ENCODE measurements at places on chromosomes 13 and 19. TPM values are rescaled to one million over a fixed set of nuclear protein-coding genes. Genes with fewer than 3 reads are reported as not detected.

GRCh38 chr19:6499052-6499790, 2.9 kb downstream of the TUBB4A start:
- no peak for DNase-seq

GRCh38 chr19:17577457-17578097, 22.1 kb downstream of the COLGALT1 start:
- peak; percentile 55 for DNase-seq

DNA sequence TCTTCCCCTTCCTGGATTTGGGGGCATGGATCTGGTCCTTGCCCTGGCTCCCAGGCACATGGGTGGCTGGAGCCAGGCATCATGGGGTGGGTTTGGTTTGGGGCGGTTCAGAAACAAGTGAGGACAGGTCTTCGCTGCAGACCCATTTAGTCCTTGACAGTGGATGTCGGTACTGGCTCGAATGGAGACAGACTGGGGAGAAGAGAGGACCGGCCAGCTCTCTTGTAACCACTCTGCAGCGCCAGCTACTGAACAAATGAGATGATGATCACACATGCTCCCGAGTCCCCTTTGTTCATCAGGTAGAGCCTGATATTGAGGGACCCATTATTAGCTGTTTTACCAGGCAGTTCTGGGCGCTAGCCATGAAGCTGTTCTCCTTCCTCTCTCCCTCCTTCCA, 64.5 kb downstream of the CHST8 start:
- DNase-seq = no peak

DNA sequence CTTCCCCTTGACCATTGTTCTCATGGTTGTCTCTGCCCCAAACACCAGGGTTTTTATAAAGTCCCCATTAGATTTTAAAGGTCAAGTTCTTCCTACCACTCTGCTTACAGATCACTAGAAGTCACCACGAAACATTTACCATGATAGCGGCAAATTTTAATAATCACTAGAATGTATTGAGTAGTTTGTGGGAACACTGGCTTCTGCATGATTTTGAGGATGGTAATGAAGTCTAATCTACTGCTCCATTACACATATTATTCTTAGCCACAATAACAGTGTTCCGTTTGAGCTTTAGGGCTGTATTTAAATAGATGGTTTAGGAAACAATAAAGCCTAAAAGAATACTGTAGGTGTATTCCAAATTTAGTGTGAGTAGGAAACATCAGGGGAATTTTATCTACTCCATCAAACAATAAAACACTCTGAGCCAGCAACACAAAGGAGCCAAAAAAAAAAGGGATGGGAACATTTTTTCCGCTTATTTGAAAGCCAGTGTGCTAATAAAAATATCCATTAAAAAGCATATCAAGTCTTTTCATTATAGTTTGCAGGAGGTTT, 49.7 kb downstream of the KLF12 start:
- DNase-seq = no peak

GRCh38 chr19:7926727-7927604, 1.0 kb upstream of the CTXN1 start:
- DNase-seq = no peak

- DNase-seq = no peak
Observed at GRCh38 chr13:106522898-106523525, 12.4 kb downstream of the EFNB2 start.

- DNase-seq = no peak
Observed at GRCh38 chr19:55590109-55590508, 9.2 kb downstream of the FIZ1 start.

DNA sequence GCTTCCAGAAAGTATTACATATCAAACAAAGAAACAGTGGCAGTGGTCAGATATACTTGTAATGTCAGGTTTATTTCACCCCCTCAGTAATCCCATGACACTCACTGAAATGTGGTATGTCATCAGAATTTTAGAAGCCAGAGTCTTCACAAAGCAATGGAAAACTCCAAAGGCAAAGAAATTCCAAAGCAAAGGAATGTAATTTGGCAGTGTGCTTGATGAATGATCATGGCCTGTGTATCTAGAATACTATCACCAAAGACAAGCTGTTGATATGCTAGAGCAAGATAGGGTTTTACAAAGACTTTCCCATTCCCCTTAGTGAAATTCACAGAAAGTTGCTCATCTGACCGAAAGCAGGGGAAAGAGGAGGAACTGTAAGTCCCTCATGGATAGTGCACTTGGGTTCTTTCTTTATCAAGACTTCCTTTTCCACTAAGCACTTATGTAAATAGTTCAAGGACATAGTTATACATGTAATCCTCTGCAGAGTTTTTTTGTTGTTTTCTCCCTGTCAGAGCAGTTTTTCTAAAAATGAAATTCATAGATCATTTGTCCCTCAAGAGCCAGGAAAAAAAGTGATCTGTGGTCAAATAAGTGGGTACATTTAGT, 243.4 kb downstream of the NHLRC3 start:
- no peak for DNase-seq

The FUT2 gene
- total RNA-seq = 11.4 TPM

The TYK2 gene
- total RNA-seq = 61.4 TPM

The LHB gene
- not detected for total RNA-seq
